ENCODE measurements at places on chromosomes 1 and 21.

DNA sequence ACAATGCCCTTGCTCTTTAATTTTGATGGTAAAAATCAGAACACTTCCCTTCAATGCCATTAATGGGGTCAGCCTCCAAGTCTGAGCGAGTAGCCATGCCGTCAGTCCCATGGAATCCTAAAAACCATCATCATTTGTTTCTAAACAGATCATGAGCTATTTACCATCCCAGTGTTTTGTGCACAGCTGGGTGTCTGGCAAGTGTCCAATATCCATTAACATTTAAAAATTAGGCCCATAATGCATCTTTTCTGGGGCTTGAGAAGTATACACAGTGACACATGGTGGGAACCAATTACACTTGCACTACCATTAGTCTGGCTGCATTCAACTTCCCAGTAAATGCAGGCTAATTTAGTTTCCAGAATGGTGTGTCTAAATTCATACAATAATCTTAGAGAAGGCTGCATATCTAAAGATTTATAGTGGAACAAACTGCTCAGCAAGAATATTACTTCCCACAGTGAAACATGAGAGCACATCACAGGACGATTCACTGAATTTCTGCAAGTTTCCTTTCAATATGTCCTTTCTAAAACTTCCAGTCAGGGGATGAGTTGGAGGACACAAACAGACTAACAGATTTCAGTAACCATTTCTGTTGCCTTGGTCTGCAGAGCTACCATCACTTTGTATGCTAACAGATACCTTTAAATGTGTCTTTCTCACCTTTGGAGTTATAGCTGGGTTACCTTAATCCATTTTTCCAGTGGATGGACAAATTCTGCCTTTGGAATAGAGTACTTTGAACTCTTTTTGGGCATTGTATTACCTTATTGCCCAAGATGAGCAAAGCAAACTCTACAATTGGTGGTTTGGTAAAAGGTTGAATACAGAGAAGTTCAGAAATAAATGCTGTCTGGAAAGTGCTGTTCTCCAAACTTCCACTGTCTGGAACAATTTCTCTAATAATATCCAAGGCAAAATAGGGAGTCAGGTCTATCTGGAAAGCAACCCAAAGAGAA, 258.0 kb downstream of the PTBP2 start:
- no peak for DNase-seq

DNA sequence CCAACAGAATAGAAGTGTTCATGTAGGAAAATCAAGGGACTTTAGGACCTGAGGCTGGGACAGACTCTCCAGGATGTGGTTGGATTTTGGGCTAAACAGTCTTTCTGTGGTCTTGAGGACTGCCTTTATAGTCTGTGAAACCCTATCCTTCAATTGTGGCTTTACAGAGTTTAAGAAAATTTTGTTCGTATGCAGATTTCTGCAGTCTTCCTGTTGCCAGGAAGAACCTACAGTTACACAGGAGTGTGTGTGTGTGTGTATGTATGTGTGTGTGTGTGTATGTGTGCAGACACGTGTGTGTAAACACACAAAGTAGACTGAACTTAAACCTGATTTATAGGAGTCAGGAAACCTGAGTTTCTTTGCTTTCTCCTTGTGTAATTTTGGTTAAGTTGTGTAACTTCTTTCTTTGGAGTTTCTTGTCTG, 22.8 kb downstream of the NEK7 start:
- no peak for DNase-seq

DNA sequence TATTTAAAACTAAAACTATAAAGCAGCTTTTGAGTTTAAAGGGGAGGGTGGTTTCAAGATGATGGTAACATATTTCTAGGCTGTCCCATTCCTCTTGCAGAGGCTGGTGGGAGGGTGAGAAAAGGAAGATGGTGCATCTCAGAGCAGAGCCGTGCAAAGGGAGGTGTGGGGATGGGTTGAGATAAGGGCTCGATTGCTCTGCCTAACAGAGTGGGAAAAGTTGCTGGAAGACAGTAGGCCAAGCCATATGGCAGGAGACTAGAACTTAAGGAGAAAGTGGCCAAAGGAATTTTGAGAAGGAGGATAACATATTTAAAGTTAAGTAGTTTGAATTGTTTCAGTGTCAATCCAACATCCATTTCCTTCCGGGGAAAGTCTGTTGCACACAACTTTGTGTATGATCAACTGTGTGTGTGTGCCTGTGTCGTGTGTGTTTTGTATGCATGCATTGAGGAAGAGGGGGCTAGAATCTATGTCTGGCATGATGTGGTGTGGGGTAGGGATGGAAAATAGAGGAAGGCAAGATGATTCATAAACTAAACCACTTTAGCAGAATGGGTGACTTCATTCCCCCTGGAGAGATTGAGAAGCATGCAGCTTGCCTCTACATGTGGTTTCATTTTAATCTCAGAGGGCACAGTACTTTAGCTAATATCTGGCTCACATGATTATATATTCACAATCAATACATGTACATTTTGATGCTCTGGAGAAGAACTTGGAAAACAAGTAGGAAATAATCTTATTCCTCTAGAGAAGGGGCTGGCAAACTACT, 145.0 kb upstream of the DNAH14 start:
- DNase-seq, result no peak

DNA sequence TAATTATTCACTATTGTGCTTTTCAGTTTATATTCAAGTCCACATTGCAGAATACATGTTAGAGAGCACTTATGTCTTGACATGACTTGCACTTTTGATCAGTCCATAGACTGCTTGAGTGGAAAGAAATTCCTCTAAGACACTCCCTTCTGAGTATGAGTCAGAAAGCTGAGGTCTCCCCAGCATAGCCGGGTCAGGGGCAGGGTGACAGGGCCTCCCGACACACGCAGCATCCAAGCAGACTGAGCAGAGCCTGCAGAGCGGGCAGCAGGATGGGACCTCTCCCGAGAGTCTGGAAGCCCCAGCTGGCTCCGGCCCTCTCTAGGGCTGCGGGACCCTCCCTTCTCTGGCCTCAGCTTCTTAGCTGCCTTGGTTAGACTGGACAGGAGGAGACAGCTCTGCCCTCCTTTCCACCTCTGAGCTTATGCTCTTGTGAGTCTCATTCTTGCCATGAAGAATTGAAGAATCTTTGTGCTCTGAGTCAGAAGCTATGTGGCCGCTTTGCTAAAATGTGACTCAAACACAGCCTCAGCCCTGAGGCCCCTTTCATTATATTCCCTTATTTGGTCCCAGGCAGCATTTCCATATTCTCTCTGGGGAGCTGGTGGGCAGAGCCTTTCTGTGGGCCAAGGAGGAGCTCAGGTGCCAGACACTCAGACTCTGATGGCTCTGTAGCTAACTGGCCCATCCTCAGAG, 11.2 kb upstream of the CAPN2 start:
- DNase-seq, result no peak

- DNase-seq, result no peak
Observed at GRCh38 chr1:206843626-206844025, 21.8 kb upstream of the IL20 start.

Data from NCI-H446 treated with DMSO at 0.1 percent for 48 hours (cell line).